ENCODE measurements at places on chromosomes 16 and 17.

DNA sequence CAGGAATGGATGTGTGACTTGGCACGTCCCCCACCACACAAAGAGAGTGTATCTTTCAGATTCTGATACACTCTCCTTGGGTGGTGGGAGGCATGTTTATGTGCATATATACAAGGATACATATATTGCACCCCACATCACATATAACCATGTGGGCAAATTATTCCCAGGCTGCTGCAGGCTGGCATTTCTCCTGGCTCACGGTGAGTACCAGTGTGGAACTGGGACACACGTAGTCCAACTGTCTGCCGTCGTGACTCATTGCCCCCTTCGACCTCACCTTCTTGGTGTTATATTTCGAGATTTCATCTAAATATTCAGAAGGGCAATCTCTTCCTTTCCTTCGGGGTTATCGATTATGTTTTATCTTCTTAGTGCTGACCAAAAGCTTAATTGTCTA, 24.4 kb downstream of the ARHGAP44 start:
- DNase-seq, result no peak

DNA sequence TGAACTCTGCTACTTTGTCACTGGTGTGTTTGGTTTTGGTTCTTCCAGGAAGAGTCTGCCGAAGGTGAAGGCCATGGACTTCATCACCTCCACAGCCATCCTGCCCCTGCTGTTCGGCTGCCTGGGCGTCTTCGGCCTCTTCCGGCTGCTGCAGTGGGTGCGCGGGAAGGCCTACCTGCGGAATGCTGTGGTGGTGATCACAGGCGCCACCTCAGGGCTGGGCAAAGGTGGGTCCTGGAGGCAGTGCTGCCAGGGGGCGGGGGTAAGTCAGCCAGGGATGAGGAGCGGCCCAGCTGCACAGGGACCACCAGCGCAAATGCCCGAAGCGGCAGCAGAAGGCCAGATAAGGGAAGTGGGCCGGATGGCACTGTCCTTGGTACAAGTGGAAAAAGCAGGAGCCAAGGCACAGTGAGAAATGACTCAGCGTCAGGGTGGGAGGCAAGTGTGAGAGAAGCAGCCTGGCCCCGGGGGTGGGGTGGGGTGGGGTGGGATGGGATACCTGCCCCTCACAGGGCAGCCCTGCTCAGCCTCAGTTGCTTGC, 41.9 kb downstream of the TMEM11 start:
- DNase-seq, result no peak

GRCh38 chr17:57626520-57627210, 118.4 kb downstream of the CCDC182 start:
- no peak for DNase-seq

- no peak for DNase-seq
Observed at GRCh38 chr16:14545346-14545884, 84.6 kb downstream of the PARN start.

GRCh38 chr16:86347090-86347489, 163.2 kb upstream of the FOXF1 start:
- no peak for DNase-seq

DNA sequence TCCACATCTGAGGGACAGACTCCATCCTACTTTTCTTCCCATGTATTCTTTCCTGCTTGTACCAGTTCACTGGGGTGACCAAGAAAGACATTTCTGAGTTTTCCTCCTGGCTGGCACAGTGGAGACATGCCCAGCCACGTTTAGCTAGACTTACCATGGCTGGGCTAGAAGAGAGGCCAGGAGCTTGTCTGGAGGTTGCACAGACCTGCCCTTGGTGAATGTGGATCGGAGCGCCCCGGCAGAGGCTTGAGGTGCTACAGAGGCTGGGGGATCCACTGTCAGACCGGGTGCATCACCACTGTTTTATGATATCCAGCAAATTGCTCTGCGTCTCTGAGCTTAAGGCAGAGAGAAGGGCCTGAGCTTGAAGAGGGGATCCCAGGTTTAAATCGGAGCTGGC, 3.5 kb downstream of the IL4R start:
- no peak for DNase-seq

- no peak for DNase-seq
Observed at GRCh38 chr17:80749611-80750010, 205.0 kb downstream of the RPTOR start.

DNA sequence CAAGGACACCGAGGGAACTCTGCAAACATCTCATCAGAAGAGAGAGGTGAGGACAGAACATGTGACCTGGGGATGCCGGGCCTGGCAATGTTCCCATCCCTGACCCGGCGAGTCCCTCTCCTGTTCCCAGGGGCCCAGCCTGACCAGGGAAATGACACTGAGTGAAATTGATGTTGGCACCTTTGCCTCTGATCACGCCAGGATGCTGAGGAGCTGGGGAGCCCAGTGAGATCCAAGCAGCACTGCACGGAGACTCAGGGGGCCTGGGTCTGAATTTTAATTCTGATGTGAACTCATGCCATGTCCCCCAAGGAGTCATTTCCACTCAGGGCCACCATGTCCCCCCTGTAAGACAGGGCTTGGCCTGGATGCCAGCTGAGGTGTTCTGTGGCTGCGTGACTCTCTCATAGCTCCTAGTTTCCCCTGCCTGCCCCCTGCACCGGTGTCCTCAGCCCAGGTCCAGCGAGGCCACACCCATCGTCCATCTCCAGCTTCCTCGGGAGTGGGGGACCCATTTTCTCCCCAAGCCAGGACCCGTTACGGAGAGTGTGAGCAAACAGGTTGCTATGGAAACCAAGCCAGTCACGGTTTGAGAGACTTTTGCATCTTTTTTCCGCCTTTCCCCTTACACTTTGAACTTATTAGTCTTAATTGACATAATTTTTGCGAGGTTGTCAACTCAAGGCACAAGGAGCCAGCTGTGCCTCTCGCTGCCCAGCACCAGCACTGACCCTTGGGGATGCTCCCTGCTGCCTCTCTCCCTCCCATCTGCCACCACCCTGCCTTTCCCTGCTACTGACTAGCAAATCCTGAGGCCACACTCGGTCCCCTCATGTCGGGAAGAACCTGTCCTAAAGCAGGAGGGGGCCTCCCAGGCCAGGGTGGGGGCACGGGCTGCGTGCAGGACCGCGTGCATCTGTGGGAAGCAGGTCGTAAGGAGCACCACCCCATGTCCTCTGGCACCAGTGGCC, 150.0 kb downstream of the SDK2 start:
- no peak for DNase-seq

DNA sequence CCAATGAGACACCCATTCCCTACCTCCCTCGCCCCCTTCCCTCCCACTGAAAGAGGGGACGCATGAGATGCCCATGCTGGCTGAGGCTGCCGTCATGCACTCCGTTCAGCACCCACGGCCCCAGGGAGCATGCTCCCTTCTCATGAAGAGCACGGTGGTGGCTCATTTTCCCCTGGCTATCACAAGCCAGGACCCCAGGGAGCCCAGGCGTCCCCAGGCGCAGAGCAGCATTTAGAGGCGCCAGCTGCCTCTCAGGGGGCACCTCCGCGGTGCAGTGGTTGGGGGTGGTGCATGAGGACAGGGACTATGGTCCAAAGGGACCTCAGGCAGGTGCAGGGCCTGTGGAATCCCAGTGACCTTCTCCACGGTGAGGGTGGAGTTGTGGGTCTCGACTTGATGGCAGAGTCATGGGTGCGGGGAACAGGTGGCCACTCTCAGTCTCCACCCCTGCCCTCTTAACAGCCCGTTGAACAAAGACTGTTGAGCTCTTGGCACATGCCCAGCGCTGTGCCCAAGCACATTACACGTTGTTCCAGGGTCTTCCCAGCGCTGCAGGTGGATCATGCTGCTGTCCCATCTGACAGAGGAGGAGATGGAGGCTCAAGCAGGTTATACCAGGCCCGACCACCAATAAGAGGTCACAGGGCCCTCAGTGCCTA, 13.6 kb downstream of the KIF19 start:
- DNase-seq, result no peak

DNA sequence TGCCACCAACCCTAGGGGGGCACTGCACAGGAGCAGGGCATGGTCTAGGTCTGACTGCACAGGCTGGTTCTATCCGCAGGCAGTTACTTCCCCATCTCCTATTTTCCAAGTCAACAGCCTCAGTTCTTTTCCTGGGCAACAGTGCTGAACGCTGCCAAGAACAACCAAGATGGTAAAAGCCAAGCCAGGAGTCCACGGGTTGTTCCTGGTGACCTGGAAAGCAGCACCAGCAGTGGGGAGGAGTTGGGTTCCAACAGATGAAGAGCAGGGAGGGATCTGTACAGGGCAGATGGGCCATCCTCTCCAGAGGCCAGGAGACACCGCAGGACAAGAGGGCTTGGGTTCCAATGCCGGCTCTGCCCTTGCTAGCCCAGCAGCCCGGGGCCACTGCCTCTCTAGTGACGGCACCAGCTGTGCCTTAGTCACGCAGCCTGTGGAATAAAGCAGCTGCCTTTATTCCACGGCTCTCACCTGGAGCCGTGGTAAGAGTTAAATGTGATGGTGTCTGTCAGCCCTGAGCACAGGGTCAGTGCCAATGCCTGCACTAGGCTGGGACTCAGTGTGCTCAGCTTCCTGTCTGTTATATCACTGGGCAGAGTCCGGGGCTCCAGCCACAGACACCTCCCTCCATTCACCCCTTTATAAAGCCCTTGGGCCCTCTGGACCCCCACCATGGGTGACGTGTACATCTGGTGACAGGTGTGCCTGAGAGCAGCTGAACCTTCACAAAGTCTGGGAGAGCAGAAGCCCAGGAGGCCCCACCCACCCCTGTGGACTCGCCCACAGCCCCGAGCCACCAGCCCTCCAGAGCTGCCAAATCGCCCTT, 44.9 kb downstream of the MARF1 start:
- no peak for DNase-seq

DNA sequence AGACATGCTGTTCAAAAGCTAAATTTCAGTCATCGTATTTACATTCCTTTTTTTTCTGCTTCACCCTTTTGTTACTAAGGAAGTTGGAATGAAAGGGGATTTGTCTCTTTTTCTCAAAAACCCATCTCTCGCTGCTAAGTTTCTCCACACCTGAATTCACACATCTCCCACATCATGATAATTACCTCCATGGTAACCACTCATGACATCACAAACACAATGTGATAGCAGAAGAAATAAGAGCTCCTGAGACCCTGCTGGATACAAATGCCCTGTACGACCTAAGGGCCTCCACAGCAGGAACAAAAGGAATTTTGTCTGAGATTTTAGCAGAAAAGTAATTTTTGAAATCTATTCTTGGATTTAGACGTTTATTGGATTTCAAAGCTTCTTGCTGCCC, 82.6 kb upstream of the GNAO1 start:
- DNase-seq, result no peak
